Islet precursor cell (in vitro differentiated cells): ENCODE measurements at places on chromosomes 13 and 19.

GRCh38 chr13:70171151-70171550, 62.9 kb upstream of the KLHL1 start:
- no peak for DNase-seq

GRCh38 chr19:2923510-2923909, 21.3 kb downstream of the ZNF77 start:
- no peak for DNase-seq

- peak; percentile 46 for DNase-seq
Measured at GRCh38 chr19:2728783-2729387, 7.7 kb upstream of the DIRAS1 start.

GRCh38 chr13:103273825-103274224, 207.6 kb upstream of the SLC10A2 start:
- DNase-seq: no peak

GRCh38 chr19:5578097-5578846, 10.5 kb upstream of the TINCR start:
- DNase-seq: peak; percentile 83

GRCh38 chr13:112719556-112719955, 29.7 kb downstream of the ATP11A start:
- peak; percentile 45 for DNase-seq

GRCh38 chr19:34220472-34221063, 33.8 kb upstream of the GARRE1 start:
- peak; percentile 58 for DNase-seq

GRCh38 chr19:19533841-19534240, 4.2 kb upstream of the CILP2 start:
- DNase-seq: no peak

DNA sequence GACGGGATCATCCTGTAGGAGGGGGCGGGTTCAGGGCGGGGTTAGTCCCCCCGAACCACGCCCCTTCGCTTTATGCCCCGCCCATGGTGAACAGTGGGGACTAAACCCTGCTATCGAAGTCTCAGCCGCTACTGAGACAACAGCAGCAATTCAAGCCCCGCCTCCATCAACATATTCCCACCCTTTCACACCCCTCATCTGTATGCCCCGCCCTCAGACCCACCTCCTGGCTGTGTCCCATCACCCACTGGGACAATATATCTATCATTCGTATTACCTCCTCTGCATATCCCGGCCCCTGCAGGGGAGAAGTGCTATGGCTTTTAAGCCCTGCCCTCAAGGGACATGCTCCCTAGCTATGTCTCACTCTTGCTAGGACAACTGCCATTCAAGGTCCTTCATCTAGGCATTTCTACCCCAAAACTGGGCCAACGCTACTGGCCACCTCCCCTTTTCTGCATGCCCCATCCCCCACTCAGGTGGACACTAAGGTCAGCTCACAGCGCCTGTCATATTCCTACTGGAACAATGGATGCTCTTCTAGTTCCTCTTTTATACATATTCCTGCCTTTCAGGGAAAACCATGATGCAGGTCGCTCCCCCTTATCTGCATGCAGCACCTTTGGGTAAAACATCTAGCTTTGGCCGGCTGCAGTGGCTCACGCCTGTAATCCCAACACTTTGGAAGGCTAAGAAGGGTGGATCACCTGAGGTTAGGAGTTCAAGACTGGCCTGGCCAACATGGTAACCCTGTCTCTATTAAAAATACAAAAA, 11.9 kb downstream of the LRFN1 start:
- DNase-seq: peak; percentile 85

GRCh38 chr19:44576843-44577565, 36.4 kb upstream of the IGSF23 start:
- peak; percentile 66 for DNase-seq

- DNase-seq: no peak
Measured at GRCh38 chr13:93750676-93751075, 524.1 kb downstream of the GPC6 start.

DNA sequence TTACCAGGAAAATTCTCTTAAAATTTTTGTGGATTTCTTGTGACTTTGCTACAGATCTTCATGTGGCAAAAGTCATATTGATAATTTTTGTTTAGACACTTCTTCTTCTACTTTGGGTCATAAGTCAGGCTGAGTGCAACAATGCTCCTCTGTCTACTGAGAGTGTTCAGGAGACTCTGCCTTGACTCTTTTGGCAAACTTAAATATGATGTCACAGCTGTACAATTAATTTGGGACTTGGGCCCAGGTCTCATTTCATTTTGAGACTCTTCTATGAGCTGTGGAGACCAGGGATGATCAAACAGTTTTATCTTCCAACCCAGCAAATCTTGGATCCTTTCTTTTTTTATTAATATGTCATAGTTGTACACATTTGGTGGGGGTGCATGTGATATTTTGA, 19.7 kb upstream of the IPO5 start:
- no peak for DNase-seq

DNA sequence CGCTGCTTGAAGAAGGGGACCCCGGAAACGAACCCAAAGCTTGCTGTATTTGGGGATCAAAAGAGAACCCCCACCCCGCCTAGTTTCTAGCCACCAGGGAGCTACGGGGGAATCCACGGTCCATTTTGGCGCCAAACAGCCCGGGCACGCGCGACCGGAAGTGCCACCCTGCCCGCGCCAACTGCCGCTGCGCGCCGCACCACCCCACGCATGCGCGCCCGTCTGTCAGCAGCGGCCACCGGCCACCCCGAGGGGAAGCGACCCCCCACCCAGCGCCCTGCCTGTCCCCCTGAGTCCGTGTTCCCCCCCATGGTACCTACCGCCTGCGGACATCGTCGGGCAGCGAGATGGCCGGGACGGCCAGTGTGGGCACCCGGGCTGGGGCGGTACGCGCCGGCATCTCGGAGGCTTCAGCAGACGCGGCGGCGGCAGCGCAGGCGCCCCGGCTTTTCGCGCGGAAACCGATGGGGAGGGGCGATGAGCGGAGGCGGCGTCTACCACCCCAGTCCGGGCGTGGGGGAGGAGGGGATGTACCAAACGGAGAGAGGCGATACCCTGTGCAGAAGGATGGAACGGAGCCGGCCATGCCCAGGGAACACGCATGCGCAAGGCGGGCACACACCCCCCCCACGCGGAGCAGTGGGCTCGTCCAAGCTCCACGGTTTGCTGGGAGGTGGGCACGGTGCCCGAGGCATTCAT, at the start of gene DNMT1:
Gene DNMT1, minus strand, starts transcription at position 454 of the 699 bp plus-strand sequence. Its CDS starts 54 bp downstream, at position 400.
- peak; percentile 98 for DNase-seq

DNA sequence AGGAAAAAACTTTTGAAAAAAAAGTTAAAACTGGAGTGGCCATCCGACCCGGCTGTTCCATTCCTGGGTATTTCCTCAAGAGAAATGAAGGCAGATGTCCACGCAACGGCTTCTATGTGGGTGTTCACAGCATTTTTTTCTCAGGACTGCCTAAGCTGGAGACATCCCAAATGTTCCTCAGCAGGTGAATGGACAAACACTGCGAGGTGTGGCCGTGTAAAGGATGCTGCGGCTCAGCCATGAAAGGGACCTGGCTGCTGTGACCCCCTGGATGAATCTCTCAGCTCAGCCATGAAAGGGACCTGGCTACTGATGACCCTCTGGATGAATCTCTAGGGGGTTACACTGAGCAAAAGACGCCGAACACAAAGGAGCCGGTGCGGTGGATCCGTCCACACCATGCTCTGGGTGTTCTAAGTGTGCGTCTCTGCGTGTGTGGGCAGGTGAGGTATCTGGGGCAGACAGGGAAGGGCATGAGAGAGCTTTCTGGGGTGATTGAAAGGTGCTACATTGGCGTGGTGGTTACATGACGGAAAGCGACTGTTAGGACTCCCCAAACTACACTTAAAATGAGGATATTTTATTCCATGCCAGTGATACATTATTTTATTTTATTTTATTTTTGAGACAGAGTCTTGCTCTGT, 7.2 kb upstream of the ASPDH start:
- no peak for DNase-seq

GRCh38 chr13:77423296-77423695, 96.4 kb upstream of the MYCBP2 start:
- no peak for DNase-seq

- DNase-seq: no peak
Measured at GRCh38 chr13:100552755-100553154, 35.8 kb downstream of the GGACT start.
